ENCODE measurements at places on chromosomes 1 and 21.

DNA sequence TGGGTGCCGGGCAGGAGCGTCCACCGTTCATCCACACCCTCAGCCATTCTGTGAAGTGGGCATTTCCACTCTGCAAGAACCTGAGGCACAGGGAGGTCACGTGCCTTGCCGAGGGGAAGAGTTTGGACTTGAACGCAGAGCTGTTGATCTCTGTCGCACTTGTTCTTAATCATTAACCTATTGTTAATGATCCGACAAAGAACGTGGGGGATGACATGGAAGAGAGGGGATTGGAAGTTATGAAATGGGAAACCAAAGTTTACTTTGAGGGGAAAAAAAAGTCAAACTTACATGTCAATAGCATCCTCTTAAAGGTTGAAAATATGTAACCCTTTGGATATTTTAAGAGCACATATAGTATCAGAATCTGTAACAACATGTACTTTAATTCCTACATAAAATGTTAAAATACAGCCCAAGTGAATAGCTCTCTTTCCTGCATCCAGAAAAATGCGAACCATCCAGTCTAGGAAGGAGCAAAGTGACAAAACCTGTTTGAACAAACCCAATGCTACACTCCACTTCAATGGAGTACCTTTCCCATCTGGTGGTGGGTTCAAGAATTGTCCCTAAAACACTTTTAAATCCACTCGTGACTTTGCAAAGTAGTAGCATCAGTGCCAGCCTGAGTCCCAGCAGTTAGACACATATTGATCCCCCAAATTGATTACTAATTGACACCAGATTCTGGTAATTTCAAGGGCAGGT lies 75.5 kb downstream of the SETD4 start:
- no peak for DNase-seq

- no peak for DNase-seq
Observed at GRCh38 chr1:22870201-22870871, 102.3 kb downstream of the LACTBL1 start.

- no peak for DNase-seq
Observed at GRCh38 chr1:55943721-55944435, 635.5 kb downstream of the PLPP3 start.

DNA sequence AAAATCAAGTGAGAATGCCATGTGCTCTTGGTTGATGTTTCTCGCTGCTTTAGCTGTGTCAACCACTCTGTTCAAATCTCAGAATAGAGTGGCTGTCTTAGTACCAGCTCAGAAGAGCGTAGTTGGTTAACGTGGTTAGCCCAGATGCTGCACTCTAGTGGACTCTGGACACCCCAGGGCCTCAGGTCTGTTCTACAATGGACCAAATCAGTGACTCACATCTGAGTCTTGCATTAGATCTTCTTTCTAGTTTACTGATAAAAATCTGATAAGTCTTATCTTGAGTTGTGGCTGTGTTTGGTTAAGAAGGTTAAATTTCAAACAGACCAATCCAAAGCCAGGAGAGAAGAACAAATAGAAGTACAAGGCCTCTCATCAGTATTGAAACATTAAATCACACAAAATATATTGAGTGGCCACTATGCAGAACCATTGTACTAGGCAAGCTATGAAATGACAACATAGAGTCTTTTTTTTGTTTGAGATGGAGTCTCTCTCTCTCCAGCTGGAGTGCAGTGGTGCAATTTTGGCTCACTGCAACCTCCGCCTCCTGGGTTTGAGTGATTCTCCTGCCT lies 104.1 kb downstream of the NR5A2 start:
- DNase-seq: no peak

DNA sequence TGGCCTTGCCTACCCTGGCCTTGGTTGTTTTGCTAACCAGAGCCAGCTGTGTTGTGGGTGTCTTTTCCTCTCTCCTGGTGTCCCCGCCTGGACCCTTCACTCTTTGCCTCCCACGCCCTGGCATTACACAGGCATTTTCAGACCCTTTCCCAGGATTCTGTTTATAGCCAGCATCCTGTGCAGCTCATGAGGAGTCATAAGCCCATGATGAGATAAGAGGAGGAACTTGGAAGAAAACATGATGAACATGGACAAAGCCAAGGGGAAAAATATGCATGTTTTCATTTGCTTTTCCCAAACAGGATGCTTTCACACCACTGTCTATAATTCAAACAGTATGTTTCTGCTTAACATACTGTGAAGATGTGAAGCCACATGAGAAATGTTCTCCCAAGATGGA lies 18.7 kb upstream of the WARS2 start:
- no peak for DNase-seq

DNA sequence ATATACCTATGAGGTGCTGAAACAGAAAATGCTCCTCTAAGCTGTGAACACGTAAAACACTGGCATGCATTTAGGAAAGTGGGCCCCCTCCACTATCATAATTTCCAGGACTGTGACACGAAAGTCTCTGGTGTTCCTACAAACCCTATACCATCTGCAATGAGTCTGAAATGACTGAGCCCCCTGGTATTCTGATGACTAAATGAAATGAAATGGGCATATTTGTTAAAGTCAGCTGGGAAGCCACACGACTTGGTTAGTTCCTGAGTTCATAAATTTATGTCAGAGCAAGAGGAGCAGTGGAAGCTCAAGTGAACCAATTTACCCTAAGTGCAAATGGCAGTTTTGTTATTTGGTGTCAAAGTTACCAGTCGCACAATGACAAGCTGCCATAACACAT lies 182.3 kb downstream of the KCTD3 start:
- DNase-seq: no peak

- DNase-seq: no peak
Observed at GRCh38 chr21:26441149-26441548, 131.9 kb downstream of the CYYR1 start.

- peak; percentile 69 for DNase-seq
Observed at GRCh38 chr1:234600418-234601281, 9.3 kb downstream of the IRF2BP2 start.

DNA sequence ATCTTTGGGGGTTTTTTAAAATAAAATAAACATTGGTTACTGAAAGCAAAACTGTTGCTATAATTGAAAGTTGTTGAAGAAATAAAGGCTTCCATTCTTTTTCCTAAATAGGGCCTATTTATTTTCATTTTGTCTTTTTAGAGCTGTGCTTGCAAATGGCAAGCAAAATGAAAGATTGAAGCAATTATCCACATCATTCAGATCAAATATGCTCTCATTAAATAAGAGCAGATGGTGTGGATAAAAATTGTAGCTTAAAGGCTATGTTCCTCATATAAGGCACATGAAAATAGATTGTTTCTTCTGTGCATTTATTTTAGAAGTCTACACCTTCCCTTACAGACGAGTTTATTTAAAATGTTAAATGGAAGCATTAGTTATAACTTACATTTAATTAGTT lies 1317.7 kb downstream of the MRPL39 start:
- no peak for DNase-seq

DNA sequence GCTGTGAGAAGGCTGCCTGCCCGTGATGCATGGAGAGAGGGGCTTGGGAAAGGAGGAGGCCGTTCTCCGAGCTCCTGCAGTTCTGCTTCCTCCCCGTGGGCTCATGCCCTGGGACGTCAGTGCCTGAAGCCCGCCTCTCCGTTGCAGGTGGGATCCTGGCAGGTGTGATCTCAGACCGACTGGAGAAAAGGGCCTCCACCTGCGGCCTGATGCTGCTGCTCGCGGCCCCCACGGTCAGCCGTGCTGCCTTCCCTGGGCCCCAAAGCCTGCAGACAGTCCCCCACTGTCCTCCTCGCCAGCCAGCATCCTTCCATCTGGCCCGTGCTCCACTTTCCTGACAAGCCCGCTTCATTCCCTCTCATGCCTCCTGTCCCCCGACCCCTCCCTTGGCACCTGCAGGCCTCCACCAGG lies 50.9 kb downstream of the SLC37A1 start:
- DNase-seq: no peak

DNA sequence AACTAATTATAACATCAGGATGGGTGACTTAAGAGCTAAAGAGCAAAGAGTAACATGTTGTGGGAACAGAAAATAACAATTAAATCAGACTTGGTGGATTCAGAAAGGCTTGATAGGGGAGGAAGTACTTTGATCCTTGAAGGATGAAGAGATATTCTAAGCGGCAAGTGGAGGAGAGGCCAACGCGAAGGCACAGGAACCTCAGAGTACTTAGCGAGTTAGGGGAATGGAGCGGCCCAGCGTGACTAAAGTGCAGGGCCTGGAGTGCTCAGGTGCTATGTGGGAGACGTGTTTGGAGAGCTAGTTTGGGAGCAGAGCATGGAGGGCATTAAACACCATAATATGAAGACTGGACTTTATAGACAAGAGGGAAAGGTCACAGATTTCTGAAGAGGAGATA lies 64.3 kb downstream of the ADCY10 start:
- no peak for DNase-seq

- DNase-seq: no peak
Observed at GRCh38 chr1:41689139-41689538, 204.7 kb upstream of the EDN2 start.

DNA sequence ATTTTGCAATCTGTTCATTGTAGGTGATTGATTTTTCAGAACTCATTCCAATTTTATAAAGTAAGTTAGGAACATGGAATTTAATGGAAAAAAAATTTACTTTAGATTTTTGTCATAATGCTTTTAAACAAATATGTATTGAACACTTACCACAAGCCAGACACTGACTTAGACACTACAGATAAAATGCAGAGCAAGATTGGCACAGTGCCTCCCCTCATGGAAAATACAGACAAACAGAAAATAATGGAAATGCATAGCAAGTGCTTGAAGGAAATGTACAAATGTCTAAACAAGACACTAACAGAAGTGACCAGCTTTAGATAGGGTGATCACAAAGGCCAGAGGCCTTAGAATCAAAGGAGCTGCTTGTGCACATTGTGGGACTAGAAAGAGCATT lies 260.5 kb upstream of the ADGRL2 start:
- no peak for DNase-seq

DNA sequence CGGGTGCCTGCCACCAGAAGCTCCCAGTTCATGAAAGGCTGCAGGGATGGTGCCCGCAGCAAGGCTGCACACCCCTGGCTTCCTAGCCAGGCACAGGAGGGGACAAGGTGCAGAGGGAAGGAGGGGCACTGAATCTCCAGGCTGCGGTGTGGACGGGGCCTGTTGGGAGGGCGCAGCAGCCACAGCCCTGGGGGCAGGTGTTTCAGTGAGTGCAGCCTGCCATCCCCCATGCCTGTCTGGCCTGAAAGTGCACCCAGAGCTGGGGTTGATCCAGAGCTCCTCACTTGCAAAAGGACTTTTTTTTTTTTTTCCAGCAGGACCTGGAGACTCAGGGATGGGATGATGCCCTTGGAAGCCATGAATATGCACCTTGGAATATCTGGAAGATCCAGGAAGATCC lies 153.7 kb upstream of the C1orf174 start:
- no peak for DNase-seq

- DNase-seq: no peak
Observed at GRCh38 chr1:158951956-158952355, 20.6 kb downstream of the PYHIN1 start.

DNA sequence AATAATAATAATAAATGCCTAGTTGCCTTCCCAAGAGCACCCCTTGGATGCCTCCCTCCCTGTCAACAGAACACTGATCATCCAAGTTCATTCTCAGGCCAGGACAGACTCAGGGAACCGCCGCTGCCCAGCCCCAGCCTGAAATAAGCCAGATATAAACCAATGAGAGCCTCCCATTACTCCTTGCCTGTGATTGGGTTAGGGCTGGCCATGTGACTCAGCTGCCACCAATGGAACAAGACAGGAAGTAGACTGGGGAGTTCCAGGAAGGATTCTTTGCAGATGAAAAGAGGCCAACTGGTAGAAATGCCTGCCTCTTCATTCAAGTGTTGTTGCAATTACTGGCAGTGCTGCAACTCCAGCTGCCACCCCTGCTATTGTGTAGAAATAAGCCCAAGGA lies 146.4 kb upstream of the TIAM1 start:
- DNase-seq: no peak

DNA sequence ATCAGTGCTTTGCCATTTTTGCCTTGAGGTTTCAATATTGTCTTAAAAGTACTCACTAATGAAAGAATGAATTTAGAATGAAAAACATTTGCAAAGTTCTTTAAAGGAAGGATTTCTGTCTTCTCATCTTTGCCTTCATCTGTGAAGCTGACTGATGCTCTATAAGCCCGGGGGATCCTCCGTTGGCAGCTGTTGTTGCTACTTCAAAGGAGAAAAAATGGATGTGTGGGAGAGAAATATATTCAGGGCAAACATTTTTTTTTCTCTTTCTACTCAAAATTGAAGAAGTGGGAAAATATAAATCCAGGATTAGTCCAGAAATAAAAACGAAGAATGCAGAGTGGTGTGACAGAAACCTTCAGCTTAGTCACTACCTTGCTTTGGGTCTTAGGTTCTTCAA lies 142.5 kb downstream of the OLFM3 start:
- no peak for DNase-seq

DNA sequence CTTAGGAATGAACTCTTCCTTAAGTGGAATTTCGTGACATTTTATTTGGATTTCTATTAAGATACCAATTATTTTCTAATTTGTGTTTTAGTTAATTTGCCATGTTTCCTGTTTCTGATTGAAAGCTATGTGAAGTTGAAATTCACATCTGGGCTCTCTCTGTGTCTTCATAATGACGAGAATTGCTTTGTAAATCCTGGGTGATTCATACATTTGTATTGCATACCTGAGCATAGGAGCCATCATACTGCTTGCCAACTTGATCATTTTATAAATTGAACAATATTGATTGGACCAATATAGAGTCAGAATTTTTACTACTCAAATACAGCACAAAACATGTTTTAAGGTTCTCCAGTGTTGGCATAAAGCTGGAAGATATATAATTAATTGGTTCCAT lies 817.9 kb downstream of the BRINP3 start:
- DNase-seq: no peak

- no peak for DNase-seq
Observed at GRCh38 chr1:7588457-7588827, 182.7 kb upstream of the VAMP3 start.

GRCh38 chr1:159790237-159790917 lies 9.6 kb downstream of the DUSP23 start:
- peak; percentile 44 for DNase-seq

- no peak for DNase-seq
Observed at GRCh38 chr1:46039571-46040052, 92.8 kb downstream of the PIK3R3 start.

- no peak for DNase-seq
Observed at GRCh38 chr1:200776949-200777348, 38.3 kb downstream of the CAMSAP2 start.

GRCh38 chr1:53285969-53286760 lies 41.7 kb downstream of the LRP8 start:
- DNase-seq: no peak

DNA sequence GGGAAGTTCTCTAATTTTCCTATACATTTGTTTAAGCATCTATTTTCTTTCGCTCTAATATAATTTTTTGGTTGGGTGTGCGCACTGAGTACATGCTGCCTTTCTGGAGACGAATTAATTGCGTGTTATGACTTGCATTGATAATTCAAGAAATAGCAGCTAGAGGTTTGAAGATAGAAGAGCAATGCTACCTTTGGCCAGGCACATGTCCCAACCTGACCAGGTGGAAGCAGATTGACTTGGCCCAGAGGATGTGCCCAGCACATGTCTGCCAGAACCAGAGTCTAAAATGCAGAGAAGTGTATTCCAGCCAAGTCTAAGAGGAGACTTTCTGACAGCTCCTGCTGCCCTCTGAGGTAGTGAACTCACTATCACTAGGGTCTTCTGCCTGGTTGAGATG lies 114.3 kb downstream of the SLC35F3 start:
- no peak for DNase-seq

- no peak for DNase-seq
Observed at GRCh38 chr1:155008015-155008941, 5.7 kb downstream of the ZBTB7B start.

All from CD4-positive, alpha-beta T cell treated with Interferon alpha-2 for 1 hour (primary cell).